NCI-H1694 (cell line): ENCODE measurements at places on chromosomes 7 and 10.
A peak's percentile ranks its signal among the peaks of the same experiment; 100 is the strongest.

- DNase-seq, result no peak
Measured at GRCh38 chr7:54680377-54681005, 78.5 kb downstream of the SEC61G start.

- DNase-seq, result no peak
Measured at GRCh38 chr7:91632234-91632940, 248.1 kb downstream of the MTERF1 start.

- DNase-seq, result peak; percentile 42
Measured at GRCh38 chr7:75866489-75867389, 12.1 kb upstream of the RHBDD2 start.

DNA sequence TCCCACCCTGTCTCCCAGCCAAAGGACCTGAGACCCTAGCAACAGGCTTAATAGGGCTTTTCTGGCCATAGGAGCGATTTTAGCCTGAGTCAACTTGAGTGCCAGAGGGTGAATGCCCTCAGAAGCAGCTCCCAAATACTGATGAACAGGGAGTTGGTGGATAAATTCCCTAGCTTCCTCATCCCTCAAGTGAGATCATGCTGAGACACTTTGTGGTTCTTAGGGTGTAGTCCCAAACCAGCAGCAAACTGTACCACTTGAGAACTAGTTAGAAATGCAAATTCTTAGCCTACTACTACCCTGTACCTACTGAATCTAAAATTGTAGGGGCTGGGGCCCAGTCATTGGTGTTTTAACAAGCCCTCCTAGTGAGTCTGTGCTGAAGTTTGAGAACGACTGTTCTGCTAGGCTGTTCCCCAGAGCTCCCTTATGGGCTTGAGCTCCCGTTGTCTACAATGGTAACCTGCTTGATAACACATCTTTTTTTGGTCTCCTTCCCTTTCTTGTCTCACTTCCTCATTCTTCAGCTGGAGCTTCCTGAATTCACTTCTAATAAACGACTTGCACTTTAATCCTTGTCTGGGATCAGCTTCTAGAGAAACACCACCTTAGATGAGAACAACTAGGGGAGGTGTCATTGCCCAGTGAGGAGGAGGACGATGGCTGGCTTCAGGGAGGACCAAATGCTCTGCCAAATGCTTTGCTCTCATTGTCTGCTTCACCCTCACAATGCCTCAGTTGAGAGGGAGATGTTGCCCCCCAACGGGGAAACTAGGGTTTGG lies 18.2 kb upstream of the CDH23 start:
- no peak for DNase-seq

GRCh38 chr7:25481891-25482290 lies 253.6 kb upstream of the NPVF start:
- DNase-seq, result no peak

DNA sequence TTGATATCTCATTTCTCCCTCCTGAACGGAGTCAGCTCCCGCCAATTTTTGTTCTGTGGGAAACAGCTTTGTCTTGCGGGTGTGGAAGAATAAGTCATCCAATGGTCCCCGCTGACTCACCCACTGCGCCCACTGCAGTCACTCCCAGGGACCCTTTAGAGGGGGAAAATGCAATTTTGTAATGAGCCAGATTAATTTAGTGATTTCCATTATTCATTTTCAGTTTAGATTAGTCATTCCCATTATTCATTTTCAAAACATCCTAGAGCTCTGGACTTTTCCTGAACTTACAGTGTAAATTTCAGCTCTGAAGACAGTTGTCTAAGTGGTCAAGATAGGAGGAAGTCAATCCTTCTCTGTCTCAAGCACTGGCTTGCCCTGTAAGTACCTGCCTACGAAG lies 154.9 kb upstream of the TMEM72 start:
- DNase-seq, result no peak

GRCh38 chr7:84666651-84667050 lies 472.1 kb upstream of the SEMA3A start:
- no peak for DNase-seq

DNA sequence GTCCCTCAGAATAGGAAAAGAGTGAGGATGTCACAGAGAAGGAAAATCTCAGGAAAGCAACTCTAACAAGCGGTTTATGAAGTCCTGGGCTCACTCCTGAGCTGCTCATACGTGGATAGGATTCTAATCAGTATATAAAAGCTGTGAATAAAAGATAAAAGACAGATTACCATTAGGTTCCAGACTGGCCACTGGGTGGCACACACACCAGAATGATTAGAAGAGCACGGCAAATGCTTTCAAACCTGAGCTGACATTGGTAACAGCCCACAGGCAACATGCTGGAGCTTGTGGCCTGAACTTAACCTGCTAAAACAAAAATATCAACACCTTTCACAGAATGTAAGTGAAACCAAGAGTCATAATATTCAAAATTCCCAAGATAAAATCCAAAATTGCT lies 370.8 kb downstream of the GRID1 start:
- DNase-seq, result peak; percentile 45

DNA sequence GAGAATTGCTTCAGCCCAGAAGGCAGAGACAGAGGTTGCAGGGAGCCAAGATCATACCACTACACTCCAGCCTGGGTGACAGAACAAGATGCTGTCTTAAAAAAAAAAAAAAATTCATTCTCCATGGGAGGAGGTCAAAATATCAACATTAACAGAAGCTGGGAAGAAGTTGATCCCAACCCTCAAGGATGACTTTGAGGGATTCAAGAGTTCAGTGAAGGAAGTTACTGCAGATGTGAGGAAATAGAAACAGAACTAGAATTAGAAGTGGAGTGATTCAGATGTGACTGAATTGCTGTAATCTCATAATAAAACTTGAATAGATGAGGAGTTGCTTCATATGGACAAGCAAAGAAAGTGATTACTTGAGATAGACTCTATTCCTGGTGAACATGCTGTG lies 19.7 kb upstream of the RPEL1 start:
- no peak for DNase-seq

GRCh38 chr10:124992462-124993344 lies 50.8 kb downstream of the ZRANB1 start:
- DNase-seq, result no peak

GRCh38 chr7:112669306-112669705 lies 120.9 kb downstream of the TMEM168 start:
- no peak for DNase-seq

- DNase-seq, result no peak
Measured at GRCh38 chr7:90777041-90777440, 180.9 kb downstream of the CDK14 start.

DNA sequence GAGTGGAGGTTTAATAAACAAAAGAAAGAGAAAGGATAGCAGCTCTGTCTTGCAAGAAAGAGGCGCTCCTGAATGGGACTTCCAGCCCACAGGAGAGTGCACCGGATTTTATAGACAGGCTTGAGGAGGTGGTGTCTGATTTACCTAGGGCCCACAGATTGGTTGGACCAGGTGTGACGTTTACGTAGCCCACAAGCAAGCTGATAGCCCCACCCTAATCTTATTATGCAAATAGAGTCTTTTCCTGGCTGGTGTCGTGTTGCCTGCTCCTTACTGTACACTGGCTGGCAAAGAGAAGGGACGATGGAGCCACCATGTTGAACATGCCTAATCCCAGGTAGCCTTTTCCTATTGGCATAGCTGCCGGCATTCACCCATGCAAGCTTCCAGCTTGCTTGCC lies 319.7 kb upstream of the POM121L12 start:
- no peak for DNase-seq

GRCh38 chr10:97540669-97541500 lies 31.7 kb upstream of the ANKRD2 start:
- DNase-seq, result no peak

- no peak for DNase-seq
Measured at GRCh38 chr10:121054874-121055273, 203.7 kb downstream of the WDR11 start.

DNA sequence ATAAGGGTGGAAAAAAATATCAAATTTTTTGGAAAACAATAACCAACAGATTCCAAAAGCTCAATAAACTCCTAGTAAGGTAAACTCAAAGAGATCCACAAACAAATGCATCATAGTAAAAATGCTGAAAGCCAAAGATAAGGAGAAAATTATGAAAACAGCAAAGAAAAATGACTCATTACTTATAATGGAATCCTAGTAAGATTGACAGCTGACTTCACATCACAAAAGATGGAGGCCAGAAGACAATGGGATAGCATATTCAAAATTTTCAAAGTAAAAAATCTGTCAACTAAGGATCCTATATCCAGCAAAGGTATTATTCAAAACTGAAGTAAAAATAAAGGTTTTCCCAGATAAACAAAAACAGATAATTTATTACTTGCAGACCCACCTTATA lies 183.4 kb upstream of the VIPR2 start:
- DNase-seq, result no peak

DNA sequence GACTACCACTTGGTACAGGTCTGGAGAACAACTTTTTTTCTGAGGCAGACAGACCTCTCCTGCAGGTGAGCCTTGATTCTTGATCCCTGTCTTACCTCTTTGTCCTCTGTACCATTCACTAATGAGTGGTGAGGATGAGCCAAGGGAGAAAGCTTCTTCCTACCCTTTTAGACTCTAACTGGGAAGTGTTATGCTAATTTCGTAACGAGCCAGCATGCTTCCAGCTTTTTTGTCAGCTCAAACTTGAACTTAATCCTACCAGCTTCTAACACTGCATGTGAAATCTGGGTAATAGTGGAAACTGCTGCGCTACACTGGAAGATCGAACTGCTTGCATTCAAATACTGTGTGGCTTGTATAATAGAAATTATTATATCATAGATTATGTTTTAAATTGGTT lies 87.0 kb downstream of the NEUROD6 start:
- DNase-seq, result no peak

- no peak for DNase-seq
Measured at GRCh38 chr10:88361494-88361893, 221.6 kb downstream of the RNLS start.

GRCh38 chr7:29369909-29370488 lies 175.4 kb downstream of the CHN2 start:
- DNase-seq, result no peak

DNA sequence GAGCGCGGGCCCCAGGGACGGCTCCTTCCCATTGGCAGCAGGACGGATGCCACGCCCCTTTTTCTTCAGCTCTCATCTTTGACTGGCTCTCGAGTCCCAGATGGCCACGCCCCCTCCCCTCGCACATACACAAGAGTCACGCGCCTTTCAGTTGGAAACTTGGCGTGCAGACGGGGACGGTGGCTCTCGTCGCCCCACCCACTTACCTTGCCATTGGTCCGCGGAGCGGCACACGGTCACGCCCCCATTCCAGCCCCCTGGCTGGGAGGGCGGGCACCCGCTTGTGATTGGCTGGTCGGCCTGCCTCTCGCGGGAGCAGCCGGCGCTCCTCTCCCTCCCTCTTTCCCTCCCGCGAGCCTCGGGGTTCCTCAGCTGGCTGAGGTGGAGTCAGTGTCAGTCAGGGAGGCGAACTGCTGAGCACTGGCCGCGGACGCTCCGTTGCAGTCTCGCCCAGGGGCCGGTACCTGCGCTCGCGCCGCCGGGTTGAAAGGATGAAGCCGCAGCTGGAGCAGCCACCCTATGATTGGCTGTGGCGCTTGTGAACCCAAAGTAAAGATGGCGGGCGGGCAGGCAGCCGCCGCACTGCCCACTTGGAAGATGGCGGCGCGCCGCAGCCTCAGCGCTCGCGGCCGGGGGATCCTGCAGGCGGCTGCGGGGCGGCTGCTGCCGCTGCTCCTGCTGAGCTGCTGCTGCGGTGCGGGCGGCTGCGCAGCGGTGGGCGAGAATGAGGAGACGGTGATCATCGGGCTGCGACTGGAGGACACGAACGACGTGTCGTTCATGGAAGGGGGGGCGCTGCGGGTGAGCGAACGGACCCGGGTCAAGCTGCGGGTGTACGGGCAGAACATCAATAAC lies at the start of gene CNNM2:
CNNM2 (plus strand) TSS at position 333 of the 855 bp plus-strand sequence; CDS start at position 520, 187 bp downstream.
- DNase-seq, result peak; percentile 97

- DNase-seq, result no peak
Measured at GRCh38 chr10:3769556-3769955, 15.5 kb downstream of the KLF6 start.

DNA sequence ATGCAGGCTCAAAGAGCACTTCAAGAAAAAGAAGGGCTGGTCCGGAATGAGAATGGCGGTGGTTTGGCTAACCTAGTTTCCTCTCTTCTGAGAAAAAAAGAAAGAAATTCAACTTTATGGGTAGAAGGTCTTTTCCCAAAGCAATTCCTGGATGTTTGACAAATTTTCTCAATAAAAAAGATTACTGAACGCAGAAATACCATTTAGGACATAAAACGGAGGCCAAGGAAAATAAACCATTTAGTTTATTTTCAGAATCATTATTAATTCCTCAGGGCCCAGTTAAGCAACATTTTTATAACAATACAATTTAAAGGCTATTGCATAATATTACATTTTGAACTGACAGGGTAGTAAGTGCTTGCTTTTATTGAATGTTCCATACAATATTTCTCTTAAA lies 284.6 kb upstream of the ANKRD30A start:
- no peak for DNase-seq

GRCh38 chr7:89072081-89072480 lies 276.5 kb upstream of the TEX47 start:
- no peak for DNase-seq

DNA sequence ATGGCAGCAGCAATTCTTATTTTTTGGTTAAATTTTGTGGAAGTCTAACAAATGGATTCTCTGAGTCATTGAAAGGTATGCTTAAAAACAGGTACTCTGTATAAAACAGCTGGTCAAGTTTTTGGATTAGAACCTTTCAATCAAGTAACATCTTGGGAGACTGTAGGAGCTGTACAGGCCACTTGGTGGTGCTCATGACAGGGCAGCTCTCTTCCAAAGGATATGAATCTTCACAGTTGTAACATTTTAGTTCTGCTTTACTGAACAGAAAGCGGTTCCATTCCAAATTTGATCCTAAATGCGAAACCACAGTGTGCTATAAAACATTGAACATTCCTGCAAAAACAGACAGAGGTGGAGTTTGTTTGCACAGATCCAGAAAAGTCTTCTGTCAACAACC lies 44.5 kb upstream of the AGR3 start:
- DNase-seq, result no peak

GRCh38 chr7:150937848-150938561 lies 40.1 kb downstream of the KCNH2 start:
- DNase-seq, result no peak

- DNase-seq, result no peak
Measured at GRCh38 chr10:65911151-65911835, 1014.5 kb upstream of the LRRTM3 start.

DNA sequence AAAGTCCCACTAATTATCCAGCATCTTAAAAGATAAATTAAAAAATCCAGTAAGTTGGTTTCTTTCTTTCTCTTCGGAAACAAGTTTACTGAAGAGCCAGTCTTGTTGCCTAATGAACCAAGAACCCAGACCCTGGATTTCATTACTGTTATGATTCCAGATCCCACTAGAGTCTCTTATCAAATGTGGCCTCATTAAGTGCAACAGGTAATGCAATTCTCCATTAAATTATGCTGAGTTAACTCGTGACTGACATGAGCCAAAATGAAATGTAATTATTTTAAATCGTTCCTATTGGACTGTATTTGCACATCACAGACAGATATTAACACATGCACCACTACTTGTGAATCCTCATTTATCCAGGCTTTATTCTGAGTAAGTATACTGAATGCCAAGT lies 115.6 kb downstream of the NXPH1 start:
- DNase-seq, result no peak

- no peak for DNase-seq
Measured at GRCh38 chr7:133753513-133753912, 373.6 kb upstream of the LRGUK start.

GRCh38 chr7:95540366-95540765 lies 54.6 kb downstream of the ASB4 start:
- no peak for DNase-seq

- no peak for DNase-seq
Measured at GRCh38 chr7:7582596-7582995, 15.9 kb downstream of the MIOS start.

GRCh38 chr7:140310337-140311002 lies 87.9 kb downstream of the SLC37A3 start:
- no peak for DNase-seq
